Left cardiac atrium (tissue), 4 donors: ENCODE measurements at places on chromosomes 4 and X.

DNA sequence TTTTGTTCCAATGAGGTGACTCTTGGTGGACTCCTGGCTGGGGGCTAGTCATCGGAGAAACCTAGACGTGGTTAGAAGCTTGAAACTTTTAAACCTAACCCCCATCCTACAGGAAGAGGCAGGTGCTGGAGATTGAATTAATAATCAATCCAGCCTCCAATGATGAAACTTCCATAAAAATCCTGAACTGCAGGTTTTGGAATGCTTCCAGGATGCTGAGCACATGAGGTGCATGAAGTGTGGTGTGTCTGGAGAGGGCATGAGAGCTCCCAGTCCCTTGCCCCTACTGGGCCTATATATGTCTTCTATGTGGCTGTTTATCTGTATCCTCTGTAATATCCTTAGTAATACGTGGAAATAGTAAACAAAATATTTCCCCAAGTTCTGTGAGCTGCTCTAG is 90.7 kb upstream of the PDHA2 start:
- no peak for DNase-seq

GRCh38 chrX:39749135-39749534 is 348.6 kb downstream of the BCOR start:
- DNase-seq: no peak

DNA sequence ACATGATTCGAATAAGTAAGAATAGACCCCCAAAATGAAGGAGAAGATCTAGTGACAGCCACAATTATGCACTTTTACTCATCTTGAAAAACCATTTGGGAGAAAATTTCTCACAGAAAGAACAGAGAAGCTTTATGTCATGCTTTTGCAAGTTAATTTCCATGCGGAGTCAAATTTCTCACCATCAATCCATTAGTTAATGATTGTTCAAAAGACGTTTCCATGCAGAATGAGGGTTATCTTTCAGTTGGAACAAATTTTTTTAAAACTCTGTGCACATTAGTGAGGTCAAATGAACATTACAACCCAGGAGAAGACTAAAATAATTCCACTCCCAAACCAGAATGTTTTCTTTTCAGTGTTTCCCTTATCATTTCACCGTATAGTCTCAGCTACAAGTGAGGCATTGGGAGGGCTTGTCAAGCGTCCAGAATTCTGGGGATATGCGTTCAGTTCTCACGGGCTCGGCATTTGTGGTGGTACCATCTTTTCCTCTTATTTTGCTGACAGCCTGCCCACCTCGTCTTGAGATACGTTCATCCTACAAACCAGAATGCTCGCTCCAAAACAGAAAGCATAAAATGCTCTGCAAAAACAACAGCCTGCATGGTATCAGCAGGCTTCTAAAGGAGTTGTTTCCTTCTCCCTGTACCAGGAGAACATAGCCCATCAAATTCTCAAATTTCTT is 130.8 kb upstream of the TBL1X start:
- DNase-seq: no peak

DNA sequence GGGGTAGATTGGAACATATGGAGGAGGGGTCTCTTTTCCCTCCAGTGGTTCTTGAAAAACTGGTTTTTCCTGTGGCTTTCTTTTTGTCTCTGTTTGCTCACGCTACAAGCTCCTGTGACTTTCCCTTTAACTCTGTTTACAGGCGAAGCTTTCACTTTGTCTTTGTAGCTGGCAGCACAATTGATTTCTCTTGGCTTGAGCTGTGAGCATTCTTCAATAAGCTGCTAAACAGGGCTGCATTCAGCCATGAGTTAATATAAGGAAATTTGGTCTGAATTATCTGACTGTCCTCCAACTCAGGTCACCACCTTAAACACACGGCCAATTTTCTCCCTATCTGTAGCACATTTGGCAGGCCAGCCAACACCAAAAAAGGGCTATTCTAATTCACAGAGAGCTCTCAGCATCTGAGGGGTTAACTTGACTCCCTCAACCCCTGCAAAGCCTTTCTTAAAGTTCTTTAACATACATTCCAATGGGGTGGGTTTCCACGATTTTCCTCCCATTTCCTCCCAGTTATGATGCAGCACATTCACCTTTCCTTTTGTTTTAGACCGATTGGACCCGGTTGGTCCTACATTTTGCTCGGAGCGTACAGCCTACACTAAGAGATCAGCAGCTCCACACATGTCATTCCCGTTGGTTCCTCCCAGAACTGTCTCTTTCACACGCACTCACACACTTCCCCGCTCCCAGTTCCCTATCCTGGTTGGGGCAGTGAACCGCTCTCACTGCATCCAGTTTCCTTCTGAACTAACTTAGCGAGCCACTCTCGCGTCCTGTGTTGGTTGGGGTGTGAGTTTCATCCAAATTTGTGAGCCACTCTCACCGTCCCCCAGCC is 45.4 kb downstream of the UGT2A3 start:
- DNase-seq: no peak

GRCh38 chr4:55604996-55605395 is 13.0 kb upstream of the PDCL2 start:
- no peak for DNase-seq

DNA sequence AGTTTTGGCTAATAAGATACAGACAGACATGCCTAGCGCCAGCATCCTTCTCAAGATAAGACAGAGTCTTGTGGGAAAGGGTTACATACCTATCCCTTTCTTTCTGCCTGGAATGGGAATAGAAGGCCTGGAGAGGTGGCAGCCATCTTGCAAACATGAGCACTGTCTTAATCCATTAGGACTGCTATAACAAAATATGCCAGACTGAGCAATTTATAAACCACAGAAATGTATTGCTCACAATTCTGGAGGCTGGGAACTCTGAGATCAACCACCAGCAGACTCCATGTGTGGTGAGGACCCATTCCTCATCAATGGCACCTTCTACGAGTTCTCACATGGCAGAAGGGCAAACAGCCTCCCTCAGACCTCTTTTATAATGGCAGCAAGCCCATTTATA is 26.5 kb upstream of the NEIL3 start:
- no peak for DNase-seq
